ENCODE measurements at places on chromosomes 12 and 14.
A peak's percentile ranks its signal among the peaks of the same experiment; 100 is the strongest.

DNA sequence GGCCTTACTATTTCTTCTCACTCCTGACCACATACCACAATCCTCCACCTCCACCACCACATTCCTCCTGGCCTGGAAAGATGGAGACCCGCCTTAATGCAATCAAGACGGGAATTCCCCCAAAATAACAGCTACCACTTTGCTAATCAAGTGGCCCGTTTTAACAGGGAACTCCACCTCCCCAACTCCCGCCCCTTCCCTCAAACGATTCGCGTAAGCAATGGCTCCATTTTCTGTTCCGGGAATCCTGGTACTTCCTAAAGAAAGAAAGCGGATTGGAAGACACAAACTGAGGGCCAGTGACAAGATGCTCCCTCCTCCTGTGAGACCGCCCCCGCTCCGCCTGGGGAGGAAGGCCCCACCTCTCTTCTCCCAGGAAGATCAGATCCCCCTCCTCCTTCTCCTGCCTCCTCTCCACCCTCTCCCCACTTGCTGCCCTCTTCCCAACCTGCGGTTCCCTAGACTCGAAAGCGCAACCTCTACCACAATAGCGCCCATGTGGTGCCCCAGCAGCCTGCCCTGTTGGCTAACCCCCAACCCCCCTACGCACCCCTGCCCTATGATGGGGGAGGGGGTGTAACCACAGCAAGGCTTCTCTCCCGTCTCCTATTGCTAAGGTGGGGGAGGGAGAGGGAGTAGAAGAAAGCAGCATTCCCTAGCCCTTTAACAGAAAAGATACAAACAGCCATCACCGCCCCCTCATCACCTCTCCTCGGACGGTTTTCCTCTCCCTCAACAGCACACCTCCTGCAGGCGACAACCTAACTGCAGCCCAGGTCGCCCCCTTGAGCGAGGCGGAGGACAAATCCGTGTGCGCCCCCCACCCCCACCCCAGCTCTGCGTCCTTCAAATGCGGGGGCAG, 777 bp downstream of the ARF3 start:
- peak; percentile 52 for DNase-seq

DNA sequence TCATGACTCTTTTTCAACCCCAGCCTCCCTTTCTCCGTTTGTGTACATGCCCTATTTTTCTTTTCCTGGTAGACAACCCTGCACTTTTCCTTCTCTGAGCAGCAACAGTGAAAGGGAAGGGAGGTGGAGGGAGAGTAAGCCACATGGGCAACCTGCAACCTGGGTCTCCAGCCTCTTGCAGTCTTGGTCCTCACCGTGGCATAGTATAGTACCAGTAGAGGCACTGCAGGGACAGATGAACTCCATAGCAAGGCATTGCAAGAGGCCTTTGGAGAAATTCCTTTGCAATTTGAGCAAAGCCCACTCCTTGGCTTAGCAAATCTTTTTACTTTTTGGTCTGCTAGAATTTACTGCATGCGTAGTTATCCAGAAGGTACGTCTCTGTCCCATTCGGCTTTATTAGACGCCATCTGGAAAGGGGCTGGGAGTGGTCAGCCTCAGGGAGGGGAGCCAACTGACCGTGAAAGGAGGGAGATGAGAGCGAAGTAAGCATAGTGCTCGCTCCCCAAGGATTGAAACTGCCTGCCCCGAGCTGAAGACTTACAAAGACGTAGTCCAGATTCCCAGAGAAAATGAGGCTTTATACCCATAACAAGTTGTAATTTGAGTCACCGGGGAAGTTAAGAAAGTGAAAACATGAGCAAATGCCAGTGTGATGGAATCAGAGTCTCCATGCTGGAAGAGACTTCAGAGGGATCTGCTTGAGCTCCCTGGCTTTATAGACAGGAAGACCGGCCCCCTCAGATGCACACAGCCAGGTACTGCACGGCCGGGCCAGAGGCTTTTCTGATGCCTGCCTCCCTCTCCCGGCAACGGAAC, 332.0 kb downstream of the CACNA1C start:
- DNase-seq = no peak

- peak; percentile 61 for DNase-seq
Measured at GRCh38 chr12:53299101-53299453, 418 bp upstream of the MYG1 start.

GRCh38 chr12:72433298-72433697, 161.1 kb downstream of the TRHDE start:
- DNase-seq = no peak

GRCh38 chr14:90597961-90598360, 201.1 kb downstream of the CALM1 start:
- no peak for DNase-seq

DNA sequence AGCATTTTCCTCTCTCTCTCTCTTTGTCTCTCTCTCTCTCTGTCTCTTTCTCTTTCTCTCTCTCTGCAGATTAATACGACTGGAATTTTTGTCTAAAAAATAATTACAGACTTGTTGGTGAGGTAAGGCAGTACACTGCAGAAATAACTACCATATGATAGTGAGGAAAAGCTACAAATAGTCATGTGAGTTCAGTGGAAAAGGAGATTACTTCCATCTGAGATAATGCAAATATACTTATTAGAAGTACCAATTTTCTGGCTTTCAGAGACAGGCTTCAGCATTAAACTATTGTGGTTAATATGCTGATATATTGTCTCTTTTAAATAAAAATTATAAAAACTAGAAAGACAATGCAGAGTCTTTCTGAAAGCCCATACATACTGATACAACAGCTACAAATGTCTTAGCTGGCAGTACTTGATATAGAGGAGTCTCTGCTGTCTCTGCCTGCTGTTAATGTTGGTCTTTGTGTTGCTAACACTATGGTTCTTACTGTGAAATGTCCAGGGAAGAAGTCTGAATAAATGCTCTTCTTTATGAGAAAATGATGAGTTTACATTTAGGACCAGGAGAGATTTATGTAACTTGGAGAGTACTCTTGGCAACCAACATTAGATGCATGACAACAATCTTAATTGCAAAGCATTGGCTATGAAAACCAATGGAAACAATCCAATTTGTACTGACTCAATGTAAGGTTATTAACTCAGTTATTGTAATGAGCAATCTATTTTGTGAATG, 167.0 kb downstream of the LRFN5 start:
- DNase-seq = no peak

GRCh38 chr12:116628450-116628793, 69.2 kb downstream of the MAP1LC3B2 start:
- DNase-seq = no peak

DNA sequence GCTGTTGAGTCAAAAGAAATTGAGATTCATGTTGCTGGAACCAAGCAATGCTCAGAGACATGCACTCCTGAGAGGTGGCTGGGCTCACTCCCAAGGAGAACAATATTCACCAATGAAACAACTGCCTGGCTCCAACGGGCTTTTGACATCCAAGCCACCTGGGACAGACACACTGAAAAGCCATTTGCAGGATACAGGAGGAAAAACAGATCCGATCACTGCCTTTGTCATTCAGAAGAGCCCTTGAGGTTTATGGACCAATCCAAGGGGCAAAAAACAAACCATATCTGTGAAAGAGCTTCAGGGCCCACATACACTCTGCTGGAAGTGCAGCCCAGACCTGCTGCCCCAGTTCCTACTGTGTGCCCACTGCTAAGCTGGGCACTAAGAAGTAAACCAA, 277.5 kb downstream of the NUAK1 start:
- DNase-seq = no peak

DNA sequence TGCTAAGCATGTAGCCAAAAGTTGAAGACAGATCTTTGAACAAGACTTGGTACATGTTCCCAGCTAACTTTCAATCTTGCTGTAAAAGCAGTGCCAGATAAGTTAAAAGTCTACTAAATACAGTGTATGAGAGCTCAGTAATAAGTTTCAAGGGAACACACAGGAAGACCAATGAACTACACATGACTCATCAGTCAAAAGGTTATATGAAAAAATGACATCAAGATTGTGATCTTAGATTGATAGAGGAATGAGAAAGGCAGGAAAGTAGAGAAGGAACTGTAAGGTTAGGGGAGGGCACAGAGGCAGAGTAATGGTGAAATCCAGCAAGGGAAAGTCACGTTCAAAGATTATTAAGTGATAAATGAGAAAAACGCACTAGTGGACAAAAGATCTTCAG, 249.9 kb upstream of the FLRT2 start:
- no peak for DNase-seq

DNA sequence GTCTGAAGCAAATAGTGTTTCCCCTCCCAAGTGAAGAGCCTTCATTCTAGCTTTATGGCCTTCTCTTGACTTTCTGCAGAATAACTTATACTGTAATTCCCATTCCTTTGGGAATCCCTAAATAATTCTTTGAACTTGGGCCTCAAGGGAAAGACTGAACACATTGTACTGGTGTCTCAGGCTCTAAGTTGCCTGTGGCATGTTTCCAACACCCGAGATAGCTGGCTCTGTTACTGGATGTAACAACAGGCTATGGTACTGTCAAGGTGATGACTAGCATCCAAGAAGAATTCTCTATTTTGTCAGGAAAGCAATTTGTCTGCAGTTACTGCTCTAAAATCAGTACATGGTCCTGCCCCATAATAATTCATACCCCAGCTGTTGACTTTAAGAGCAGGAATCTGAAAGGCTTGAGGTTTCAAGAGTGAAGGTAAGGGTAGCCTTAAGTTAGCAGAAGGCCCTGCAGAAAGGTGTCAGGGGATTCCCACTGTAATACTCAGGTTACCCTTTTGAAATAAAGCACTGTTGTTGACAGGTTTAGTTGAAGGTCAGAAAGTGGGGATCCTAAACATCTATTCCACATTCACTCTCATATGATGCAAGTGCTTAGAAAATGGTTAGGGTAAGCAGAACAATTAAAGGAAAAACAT, 5.2 kb downstream of the GPX2 start:
- no peak for DNase-seq

- no peak for DNase-seq
Measured at GRCh38 chr12:4308334-4308950, 12.6 kb upstream of the TIGAR start.

DNA sequence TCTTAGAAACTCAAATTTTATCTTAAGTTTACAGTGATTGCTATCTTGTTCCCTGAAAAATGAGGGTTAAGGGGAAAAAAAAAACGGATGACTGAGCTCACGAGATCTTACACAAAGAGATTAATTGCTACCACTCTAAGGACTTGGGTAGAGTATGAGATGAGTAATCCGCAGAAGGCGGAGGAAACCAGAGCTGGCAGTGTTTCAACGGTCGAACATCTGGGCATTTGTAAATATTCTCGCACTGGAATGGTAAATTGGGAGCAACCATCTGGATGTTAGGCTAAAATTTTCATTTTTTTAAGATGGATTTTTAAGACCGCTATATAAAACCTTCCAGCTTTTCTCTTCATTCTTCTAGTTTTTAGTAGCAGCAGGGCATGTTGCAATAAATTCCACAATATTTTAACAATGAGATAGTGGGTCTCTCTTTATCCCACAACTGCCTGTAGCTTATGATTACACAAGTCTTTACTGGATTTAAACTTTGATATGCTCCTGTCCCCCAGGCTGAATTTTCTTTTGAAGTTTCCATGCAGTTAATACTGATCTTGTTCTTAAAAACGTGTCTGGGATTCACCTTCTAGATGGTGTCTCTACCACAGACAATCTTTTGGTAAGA, 1324.1 kb downstream of the AACS start:
- no peak for DNase-seq

DNA sequence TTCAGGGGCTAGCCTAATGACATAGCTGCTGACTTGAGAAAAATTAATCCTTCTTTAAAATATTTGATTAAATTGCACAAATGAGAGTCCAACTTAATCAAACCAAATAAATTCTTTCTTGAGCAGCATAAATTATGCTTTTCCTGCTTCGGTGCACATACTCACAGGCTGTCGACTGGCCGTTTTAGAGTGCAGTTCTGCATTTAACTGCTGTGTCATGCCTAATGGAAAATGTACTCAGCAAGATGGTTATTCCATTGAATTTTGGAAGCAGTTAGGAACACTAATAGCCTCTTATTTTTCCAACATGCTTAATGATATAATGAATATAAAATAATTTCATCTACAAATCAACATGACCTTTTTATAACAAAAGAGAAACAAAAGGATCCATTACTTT, 266.1 kb upstream of the LRIG3 start:
- no peak for DNase-seq

GRCh38 chr14:63174760-63175191, 29.5 kb upstream of the RHOJ start:
- no peak for DNase-seq

GRCh38 chr12:52735106-52735505, 31.8 kb upstream of the KRT77 start:
- DNase-seq = no peak

GRCh38 chr12:76555231-76555767, 4.3 kb downstream of the OSBPL8 start:
- DNase-seq = no peak

- no peak for DNase-seq
Measured at GRCh38 chr12:56955631-56956256, 1.7 kb downstream of the RDH16 start.

DNA sequence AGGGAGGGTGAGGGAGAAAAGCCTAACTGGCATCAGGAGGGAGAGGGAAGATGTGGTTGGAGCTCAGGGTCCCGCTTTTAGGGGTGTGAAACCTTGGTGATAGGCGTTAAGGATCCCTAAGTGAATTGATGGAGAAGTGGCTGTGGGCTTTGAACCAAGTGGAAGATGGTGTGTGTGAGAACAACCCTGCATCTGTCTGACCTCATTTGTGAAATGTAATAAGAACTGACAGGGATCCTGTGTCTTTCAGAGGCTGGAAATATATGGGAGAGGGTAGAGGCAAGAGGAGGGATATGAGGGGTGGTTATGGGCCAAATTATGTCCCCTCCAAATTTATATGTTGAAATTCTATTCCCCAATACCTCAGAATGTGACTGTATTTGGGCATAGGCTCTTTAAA, 63.8 kb upstream of the NRXN3 start:
- no peak for DNase-seq

DNA sequence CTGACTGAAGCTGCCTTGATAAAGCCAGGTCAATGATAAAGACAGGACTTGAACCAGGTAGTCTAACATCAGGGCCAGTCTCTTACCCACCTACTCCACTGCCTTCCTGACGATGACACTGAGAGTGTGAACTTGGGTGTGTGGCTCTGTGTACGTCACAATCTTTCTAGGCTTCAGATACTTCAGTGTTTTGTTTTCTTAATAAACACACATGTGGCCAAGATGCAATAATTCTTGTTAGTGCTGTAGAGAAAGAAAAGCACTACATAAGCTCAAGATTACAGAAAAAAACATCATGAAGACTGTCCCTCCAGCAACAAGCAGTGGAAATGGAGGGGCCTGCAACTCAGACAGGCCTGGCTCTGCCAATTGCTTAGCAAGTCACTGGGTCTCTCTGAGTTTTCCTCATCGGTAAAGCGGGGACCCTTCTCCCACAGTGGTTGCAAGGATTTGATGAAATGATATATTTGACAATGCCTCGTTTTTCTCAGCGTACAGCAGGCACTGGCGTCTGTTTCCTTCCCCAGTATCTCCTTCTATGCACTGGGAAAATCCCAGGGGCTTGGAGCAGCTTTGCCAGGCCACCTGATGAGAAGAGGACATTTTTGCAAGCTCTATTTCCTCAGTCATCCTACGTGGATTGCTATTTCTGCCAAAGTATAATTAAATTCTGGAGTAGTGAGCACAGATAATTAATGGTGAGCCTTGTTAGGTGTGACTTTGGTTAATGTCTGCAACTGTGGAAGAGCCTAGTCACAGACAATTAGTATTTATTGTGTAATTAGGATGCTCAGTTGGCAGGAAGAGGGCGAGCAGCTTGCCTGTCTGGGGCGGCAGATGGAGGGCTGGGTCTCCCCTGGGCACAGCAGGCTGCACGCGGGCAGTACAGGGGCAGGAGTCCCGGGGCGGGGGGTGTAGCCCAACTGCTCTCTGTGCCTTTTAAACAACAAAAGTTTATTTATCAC, 55.8 kb upstream of the CHGA start:
- DNase-seq = no peak

- no peak for DNase-seq
Measured at GRCh38 chr14:105050551-105050897, 14.7 kb downstream of the GPR132 start.
